Stromal cell of bone marrow (primary cell): ENCODE measurements at places on chromosomes 7 and 10.

DNA sequence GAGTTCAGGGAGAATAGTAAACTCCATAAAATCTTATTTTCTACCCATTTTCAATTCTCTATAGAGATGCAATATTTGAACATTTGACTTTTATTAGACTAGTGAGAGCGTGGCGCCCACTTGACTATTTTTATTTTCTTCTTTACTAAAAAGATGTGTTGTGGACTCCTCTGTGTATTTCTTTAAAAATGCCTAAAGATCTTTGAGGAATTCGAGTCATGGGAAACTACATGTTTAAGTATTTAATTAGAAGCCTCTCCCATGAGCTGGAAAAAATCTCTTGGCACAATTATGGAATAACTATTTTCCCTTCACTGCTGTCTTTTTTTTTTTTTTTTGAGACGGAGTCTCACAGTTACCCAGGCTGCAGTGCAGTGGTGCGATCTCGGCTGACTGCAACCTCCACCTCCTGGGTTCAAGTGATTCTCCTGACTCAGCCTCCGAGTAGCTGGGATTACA is 124.2 kb downstream of the ARHGAP12 start:
- DNase-seq, result no peak

GRCh38 chr7:106236065-106236464 is 48.7 kb downstream of the NAMPT start:
- no peak for DNase-seq

DNA sequence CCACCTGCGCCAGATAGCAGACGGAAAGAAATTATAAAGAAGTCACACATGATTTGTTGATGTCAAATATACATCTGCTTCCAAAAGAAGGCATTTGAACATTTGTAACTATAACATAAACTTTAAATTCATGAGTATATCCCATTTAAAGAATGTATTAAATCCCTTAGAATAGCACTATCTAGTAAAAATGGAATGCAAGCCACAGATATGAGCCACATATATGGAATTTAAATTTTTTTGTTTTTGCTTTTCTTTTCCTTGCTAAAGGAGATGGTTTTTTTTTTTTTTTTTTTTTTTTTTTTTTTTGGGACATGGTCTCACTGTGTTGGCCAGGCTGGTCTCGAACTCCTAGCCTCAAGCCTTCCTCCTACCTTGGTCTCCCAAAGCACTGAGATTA is 730.8 kb downstream of the PHTF2 start:
- no peak for DNase-seq

- DNase-seq, result no peak
Measured at GRCh38 chr10:24981161-24981710, 28.8 kb upstream of the PRTFDC1 start.

- no peak for DNase-seq
Measured at GRCh38 chr7:138713191-138713590, 12.0 kb upstream of the SVOPL start.

GRCh38 chr10:119104654-119105015 is 722 bp downstream of the DENND10 start:
- DNase-seq, result no peak

- DNase-seq, result no peak
Measured at GRCh38 chr7:128406314-128407232, 3.2 kb downstream of the IMPDH1 start.

DNA sequence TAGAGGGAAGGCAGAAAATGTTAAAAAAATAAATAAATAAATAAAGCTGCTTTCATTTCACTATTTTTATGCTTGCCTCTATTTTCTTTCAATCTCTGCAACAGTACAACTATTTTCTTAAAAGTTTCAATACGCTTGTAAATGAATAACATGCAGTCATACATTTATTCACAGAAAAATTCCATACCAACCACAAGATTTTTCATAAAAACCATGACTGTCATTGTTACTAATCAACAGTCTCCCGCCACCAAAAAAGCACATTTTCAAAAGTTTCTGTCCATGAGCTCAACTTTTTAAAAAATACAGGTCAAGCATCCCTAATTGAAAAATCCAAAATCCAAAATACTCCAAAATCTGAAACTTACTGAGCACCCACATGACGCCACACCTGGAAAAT is 5.3 kb downstream of the PARD3 start:
- no peak for DNase-seq

DNA sequence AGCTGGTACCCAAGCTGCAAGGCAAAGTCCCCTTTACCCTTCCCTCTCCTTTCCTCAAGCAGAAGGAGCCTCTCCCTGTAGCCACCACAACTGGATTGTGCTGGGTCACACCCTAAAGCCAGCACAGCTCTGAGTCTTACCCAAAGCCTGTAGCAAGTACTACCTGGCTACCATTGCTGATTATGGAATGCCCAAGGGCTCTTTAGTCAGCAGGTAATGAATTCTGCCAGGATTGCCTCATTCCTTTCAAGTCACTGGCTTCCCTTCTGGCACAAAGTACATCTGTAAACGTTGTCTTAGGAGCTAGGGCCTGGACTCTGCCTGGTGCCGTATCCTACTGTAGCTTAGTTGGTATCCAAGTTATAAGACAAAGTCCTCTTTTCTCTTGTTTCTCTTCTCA is 52.0 kb downstream of the FAS start:
- DNase-seq, result no peak

- no peak for DNase-seq
Measured at GRCh38 chr7:158271646-158272045, 316.0 kb downstream of the PTPRN2 start.

GRCh38 chr10:78602201-78602932 is 466.4 kb upstream of the ZMIZ1 start:
- no peak for DNase-seq

DNA sequence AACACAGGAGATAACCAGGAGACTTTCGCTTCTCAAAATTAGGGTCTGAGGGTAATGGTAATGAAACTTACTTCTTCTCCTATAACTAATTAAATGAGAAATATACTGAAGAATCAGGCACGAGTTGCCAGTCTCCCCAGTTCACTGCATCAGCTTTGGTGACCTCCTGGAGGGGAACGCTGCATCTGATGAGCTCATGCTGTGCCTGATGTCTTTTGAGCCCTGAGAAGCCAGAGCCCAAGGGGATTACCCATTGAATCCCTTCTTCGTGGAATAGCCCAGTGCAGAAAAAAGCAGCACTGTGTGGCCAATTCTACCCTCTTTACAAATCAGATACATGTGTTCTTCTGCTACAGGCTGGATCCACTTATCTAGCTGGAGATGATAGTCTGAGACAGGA is 45.1 kb downstream of the CYP2C9 start:
- no peak for DNase-seq

- DNase-seq, result peak; percentile 97
Measured at GRCh38 chr7:7438851-7439250, 96.8 kb downstream of the COL28A1 start.

DNA sequence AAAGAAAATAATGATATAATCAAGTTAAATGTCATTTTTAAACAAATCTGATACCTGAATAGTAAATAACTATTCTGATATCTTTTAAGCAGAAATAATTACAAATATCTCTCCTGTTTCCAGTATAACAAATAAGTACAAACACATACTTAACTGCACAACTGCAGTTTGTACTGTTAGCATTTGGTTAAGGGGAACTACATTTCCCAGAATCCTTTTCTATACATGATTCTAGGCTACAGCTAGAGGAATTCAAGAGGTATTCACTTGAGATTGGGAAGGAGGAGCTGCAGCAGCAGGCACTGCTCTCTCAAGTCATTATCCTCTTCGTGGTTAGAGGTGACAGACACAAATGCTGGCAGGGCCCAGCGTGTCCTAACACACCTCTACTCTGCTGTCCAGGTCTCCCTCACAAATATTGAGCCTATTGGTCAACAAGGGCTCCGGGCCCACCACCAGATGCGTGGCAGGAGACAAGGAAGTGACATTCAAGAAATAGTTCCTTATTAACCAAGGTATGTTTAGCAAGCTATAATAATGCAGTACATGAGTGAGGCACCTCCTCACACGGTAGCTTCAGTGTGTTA is 255.1 kb upstream of the MKLN1 start:
- DNase-seq, result no peak

DNA sequence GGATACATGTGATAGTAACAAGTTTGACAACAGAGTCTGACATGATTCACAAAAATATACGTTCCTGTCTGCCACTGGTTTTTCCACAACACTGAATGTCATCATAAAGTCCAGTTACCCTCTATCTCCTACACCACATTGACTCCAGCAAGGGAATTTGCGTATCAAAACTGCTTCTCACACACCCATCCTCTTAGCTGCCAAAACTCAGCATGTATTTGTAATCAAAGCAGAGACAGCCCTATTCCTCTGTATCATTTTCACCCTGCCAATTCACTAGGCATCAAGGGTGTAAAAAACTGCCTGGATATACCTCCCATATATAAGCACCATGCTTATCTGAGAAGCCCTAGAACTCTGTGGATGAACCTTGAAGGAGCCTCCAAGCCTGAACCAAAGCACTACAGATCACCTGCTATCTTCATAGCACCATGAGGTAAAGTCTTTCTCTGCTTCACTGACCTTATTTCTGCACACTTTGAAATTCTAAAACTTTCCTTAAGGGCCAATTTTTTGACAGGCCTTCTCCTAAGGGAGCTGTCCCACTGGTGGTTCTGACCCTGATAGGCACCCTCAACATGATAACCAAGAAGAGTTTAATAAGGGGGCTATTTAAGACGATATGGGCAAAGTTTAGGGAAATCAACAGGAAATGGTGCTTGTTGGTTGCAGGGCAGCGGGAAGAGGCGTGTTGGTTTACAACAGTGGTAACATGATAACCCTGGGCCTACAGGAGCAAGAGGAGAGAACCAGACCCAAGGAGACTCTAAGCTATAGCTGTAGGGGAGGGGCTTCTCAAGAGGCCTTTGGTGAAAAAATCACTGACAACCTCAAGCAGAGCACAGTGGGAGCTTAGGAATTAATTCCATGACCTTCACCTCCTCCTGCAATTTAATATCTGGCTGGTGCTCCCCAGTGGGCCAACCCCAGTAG is at the start of gene IFIT1B:
IFIT1B (plus strand) TSS at position 352 of the 933 bp plus-strand sequence; CDS start at position 432, 80 bp downstream.
- no peak for DNase-seq

DNA sequence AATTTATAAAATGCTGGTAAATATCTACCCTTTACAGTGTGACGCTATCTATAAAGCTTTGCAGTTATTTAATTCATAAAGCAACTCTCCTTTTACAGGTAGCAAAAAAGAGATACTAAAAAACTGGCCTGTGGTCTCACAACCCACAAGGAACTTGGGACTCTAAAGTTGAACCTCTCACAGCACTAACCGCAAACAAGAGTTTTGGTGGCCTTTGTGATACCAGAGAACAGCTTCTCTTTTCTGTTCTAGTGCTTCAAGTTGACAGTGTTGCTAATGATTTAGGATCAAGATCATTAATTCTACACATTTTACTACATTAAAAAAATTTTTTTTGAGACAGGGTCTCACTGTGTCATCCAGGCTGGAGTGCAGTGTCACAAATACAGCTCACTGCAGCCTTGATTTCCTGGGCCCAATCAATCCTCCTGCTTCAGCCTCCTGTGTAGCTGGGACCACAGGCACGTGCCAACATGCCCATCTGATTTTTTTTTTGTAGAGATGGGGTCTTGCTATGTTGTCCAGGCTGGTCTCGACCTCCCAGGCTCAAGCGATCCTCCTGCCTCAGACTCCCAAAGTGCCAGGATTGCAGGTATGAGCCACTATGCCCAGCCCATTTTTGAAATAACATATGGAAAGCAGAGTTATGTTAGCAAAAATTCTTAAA is 56.0 kb upstream of the ST8SIA6 start:
- no peak for DNase-seq

GRCh38 chr7:52100-52499 is 140.3 kb upstream of the FAM20C start:
- no peak for DNase-seq

DNA sequence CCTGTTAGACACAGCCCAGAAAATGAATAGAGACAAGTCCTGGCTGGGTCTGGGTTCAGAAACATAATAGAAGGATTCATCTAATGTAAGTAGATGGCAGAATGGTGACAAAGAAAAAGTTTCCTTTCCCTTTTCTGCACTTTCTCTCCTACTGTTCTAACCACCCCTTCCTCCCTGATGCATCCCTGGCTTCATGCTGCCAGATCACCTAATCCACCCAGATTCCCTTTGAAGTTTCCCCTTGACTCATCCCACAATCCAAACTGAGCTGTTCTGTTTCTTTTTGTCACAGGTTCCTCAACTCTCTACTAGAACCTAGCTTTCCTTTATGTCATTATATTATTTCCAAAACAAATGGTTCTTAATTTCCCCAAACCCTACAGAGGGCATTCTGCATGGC is 1.1 kb upstream of the MACC1 start:
- no peak for DNase-seq

DNA sequence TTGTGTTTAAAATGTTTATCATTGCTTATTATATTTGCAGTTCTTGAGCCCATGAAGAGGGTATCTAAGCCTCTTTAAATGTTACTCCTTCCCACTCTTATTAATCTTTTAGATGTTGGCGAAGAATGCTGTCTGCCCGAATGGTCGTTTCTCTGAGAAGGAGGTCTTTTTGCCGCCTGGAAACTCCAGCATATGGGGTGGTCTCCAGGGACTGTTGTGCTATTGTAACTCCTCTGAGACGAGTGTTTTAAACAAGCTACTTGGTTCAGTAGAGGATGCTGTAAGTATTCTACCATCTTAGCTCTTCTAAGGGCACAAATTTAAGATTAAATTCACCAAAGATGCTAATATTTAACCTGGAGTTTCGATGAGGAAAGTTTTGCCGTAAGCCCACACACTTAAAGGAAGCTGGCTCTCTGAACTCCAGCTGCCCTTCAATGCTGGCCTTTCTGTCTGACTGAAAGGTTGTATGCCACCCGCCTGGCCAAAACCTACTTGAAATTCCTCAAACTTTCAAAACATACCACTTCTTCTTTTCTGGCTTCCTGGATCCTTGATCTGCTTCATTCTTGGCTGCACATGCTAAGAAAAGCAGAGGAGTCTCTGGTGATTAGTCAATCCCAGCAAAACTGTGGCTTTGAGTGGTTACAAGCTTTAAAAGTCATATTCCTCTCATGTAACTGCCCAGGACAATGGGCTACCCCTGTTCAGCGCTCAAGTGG is 74.7 kb downstream of the ABCA13 start:
- DNase-seq, result no peak

GRCh38 chr7:131819891-131820290 is 263.5 kb upstream of the PODXL start:
- no peak for DNase-seq

GRCh38 chr10:114642729-114643128 is 15.3 kb downstream of the ABLIM1 start:
- DNase-seq, result no peak

DNA sequence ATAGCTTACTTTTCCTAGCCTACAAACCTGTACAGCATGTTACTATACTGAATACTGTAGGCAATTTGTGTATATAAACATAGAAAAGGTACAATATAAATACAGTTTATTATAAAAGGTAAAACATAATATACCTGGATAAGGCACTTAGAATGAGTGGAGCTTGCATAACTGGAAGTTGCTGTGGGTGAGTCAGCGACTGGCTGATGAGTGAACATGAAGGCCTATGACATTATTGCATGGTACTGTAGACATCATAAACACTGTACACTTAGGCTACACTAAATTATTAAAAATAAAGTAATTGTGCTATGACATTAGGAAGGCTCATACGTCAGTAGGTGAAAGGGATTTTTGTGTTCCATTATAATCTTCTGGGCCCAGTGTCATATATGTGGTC is 228.8 kb downstream of the HDAC9 start:
- DNase-seq, result no peak

GRCh38 chr10:100799881-100800280 is 54.5 kb downstream of the PAX2 start:
- no peak for DNase-seq
